ENCODE measurements at places on chromosomes 1 and 21.

- no peak for DNase-seq
Observed at GRCh38 chr1:47660622-47661021, 222.8 kb downstream of the FOXD2 start.

DNA sequence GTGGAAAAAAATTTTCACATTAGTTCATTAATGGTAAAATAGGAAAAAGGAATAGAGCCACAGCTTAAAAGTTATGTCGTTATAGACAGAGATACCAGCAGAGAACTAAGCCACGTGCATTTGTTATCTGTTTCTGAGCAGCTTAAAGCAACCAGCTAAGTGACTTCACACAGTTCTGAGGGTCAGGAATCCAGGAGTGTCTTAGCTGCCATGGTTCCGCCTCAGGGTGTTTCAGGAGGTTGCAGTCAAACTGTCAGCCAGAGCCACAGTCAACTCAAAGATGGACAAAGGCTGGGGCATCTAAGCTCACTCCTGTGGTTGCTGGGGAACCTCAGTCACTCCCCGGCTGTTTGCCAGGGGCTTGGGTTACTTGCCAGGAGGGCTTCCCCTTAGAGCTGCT lies 515.8 kb downstream of the SMYD3 start:
- no peak for DNase-seq

DNA sequence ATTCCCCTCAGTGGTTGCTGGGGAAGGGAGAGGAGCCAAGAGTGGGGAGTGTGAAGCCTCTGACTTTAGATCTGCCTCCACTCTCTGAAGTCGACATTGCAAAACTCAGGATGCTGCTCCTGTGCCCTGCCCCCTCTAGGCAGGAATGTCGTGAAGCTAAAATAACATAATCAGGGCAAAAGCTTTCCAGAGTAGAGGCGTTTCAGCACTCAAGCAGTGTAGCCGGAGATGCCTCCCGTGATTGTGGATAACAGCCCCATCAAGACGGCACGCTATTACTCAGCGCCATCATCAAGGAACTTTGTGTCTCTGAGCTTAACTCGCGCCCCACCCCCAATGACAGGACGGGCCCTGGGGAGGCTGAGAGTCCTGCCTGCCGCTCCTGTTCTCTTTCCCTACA lies 60.0 kb downstream of the FBXO2 start:
- DNase-seq = no peak

GRCh38 chr1:199918196-199918769 lies 109.2 kb upstream of the NR5A2 start:
- no peak for DNase-seq

GRCh38 chr1:92554216-92554615 lies 67.5 kb upstream of the GFI1 start:
- no peak for DNase-seq

- no peak for DNase-seq
Observed at GRCh38 chr1:59352065-59352464, 55.2 kb downstream of the FGGY start.

- no peak for DNase-seq
Observed at GRCh38 chr21:31351438-31351837, 7.4 kb upstream of the TIAM1 start.

GRCh38 chr1:14479865-14480264 lies 118.6 kb upstream of the KAZN start:
- no peak for DNase-seq

DNA sequence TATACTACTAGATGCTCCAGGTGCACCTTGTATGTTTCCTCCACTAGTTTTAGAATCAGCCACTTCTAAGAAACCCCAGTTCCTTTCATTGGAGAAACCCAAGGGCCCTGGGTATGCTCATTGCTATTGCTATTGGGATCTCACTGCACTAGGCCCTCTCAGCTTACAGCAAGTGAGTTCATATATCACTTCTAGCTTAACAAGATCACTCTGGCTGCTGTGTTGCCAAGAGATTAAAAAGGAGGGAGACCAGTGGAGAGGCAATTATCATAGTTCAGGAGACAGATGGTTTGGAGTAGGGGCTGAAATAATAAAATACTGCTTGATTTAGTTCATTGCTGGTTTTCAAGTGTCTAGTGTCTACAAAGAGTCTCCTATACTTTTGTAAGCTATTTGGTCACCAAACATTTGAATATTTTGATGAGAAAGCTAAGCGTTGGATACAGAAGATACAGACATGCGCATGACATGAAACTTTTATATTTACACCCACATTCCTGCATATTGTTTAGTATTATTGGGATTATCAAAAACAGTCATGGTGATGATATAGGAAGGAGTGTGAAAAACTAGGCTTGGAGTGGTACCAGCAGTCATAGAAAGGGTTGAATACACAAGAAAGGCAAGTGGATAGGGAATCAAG lies 671.9 kb downstream of the ADGRL2 start:
- DNase-seq = peak; percentile 90

DNA sequence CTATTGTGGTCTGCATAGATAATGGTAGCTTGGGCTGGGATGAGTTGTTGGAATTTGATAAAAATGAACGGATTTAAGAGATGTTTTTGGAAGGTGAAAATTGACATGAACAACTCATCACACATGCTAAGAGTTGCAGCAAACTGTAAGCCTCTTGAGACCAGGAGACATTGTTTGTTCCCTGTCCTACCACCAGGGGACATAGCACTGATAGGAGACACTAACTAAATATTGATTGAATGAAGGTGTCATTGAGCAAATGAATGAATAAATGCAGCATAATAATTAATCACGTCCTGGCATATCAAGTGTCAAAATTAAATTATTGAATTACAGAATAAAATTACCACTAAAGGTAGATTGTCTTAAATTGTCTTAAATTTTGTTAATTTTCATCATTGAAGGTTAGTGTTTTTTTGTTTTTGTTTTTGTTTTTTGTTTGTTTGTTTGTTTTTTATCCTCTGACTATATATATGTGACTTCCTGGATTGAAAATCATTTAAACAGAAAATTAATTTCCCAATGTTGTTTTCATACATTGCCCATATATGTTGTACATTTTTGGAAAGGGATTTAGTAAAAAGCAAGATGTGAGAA lies 285.3 kb upstream of the C1orf105 start:
- DNase-seq = peak; percentile 10

DNA sequence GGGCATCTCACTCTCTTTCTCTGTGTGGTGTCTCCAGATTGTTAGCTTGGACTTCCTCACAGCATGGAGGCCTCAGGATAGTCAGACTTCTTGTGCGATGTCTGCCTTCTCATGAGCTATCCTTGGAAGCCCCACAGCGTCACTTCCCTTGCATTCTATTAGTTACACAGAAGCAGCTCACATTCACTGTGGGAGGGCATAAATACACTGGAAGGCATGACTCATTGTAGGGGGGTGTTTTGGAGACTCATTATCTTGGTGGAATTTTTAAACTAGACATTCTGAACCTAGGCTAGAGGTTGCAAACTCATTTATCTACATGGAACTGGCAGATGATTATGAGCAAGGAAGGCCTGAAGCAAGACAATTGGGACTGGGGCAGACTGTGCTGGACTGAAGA lies 21.4 kb upstream of the FASLG start:
- no peak for DNase-seq

DNA sequence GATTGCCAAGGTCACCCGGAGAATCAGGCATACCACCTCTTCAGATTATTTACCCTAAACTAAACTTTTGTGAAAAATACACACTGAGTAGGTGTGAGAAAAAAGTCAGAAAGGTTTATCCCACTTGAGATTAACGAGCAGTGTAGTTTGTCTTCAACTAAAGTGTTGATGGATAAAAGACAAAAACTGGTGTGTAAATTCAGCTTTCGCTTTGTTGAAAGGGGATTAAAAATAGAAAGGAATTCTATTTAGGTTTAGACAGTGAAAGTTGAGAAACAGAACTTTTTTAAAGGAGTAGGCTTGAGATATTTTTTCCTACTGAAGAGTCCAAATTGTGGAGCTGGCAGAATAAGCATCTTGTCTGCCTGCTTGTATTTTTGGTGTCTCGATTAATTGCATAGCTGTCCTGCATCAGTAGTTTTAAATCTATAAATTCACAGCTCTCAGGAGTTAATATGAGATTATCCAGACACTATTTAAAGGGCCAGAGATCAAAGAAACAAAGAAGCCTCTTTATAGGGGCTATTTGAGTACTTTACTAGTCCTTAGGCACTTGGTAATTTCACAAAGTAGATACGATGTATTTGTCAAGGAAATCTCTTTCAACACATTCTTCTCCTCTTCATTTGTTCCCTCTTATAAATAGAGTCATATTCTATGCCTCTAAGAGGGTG lies 46.7 kb upstream of the RABGAP1L start:
- no peak for DNase-seq

- DNase-seq = peak; percentile 13
Observed at GRCh38 chr1:177858332-177858821, 111.5 kb downstream of the SEC16B start.

GRCh38 chr1:222798116-222798515 lies 16.7 kb upstream of the DISP1 start:
- DNase-seq = no peak

GRCh38 chr1:169160845-169161495 lies 54.5 kb downstream of the ATP1B1 start:
- DNase-seq = no peak

GRCh38 chr1:152505083-152505482 lies 5.5 kb upstream of the LCE5A start:
- DNase-seq = no peak

DNA sequence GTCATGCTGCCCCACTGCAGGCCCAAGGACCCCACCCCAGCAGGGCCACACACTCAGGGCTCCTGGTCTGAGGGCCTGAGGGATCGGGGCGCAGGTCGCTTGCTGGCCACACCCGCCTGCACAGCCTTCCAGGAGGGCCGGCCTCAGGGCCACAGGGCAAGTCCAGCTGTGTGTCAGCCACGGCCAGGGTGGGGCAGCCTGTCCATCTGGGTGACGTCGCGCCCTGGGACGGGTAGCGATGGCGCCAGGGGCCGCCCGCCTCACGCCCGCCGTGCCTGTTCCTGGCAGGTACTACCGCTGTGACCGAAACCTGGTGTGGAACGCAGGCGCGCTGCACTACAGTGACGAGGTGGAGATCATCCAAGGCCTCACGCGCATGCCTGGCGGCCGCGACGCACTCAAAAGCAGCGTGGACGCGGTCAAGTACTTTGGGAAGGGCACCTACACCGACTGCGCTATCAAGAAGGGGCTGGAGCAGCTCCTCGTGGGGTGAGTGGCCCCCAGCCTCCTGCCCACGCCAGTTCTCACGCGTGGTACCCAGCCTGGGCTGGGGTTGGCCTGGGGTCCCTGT lies 2.5 kb downstream of the COL6A1 start:
- no peak for DNase-seq

- no peak for DNase-seq
Observed at GRCh38 chr1:150092180-150092791, 24.7 kb downstream of the VPS45 start.

- no peak for DNase-seq
Observed at GRCh38 chr1:221437926-221438325, 304.0 kb downstream of the DUSP10 start.

GRCh38 chr1:200240656-200241055 lies 169.2 kb downstream of the ZNF281 start:
- peak; percentile 41 for DNase-seq

Data from NCI-H2171 treated with DMSO at 0.1 percent for 48 hours (cell line).